ENCODE measurements at places on chromosomes 1 and 21.

DNA sequence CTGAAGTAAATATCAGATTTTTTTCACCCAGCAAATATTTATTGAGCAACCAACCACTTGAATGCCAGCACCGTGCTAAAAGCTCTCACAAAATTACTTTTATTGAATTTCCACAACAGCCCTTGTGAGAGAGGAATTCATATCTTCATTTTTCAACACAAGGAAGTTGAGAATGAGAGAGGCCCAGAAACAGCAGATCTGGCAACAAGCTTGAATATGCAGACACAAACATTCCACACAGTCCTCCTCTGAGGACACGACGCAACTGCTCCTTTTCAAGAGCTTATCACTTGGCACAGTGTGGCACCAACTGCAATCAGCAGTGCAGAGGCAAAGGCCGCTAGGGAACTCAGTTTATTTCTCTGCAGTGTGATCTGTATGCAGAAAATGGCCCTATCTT is 32.2 kb upstream of the IFNAR2 start:
- no peak for DNase-seq

DNA sequence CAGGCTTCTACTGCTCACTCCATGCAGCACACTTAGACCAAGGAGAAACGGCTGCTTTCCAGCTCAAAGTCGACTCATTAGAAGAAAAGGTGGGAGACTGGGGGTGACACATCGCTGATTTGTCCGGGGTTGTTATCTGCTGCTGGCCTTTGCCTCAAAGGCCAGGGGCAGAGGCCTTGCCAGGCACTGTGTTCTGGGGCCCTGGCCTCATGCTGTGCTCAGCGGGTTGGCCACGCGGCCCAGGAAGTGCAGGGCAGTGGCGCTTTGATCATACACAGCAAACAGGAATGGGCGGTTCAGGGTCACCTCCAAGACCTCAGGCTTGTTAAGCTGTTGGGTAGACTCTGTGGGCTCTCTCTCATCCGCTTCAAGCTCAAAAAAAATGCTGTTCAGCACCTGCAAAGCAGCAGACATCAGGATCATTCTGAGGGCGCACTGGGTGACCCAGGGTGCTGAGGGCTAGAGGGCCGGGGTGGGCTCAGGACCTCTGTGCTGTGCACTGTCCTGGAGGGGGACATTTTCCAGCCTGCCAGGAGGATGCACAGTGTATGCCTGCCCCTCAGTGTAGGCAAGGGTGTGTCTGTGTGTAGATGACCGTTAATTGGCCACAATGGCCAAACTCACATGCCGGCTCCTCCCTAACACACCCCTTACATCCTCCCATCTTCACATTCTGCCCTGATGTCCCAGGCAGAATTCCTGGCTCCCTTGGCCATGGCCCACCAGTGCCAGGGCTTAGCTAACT is 10.8 kb downstream of the AGT start:
- DNase-seq, result no peak

DNA sequence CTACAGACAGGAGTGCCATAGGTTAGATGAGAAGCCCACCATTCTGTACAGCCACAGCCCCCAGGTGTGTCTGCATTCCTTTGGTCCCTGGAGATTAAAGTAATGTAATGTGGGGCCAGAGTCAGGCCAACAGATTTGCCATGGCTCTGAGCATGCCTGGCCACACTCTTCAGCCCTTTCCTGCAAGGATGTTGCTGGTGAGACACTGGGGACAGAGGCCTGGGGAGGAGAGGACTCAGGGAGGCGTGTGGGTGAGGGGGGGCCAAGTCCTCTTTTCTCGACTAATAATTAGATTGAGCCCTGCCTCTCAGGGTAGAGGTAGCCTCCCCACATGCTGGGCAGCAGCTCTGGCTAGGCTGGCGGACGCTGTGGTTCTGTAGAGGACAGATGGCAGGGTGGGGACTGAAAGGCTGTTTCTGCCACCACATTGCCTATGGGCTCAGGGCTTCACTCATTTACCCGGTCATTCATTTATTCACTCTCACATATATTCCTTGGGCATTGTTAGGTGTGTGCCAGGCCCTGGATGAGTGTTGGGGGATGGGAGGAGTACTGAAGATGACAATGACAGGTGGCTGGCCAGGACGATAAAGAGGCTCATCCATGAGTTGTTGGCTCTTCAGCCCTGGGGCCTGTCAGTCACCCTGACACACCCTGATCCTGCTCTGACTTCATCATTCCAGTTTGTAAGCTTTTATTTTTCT is 7.1 kb upstream of the PRCC start:
- DNase-seq, result no peak

GRCh38 chr1:239126884-239127283 is 259.5 kb upstream of the CHRM3 start:
- no peak for DNase-seq

GRCh38 chr21:36664662-36664990 is 34.3 kb upstream of the SIM2 start:
- DNase-seq, result no peak

DNA sequence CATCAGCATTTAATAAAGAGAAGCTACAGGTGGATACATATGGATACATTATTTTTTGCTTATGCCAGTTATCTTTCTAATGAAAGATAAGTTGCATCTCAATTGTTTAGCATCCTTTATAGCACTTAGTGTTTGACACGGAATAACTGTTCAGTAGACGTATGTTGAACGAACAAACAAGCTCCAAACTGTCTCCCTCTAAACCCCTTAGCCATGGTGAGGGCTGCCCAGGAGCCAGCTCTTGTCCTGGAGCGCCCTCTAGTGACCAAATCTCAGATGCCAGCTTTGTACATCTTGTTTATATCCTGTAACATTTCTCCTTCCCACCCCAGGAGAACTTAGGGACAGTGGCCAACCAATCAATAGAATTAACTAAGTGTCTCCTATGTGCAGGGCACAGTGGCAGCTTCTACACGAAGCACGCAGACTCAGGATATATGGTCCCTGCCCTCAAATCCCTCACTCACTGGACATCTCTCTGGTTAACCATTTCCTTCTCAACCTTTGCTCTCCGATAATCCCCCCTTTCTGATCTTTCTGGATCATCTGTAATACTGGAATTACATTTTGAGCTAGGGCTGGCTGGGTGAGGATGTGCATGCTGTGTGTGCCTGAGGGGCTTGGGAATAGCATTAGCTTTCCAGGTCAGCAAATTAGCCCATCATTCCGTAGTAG is 22.9 kb downstream of the KCNA10 start:
- DNase-seq, result peak; percentile 67

DNA sequence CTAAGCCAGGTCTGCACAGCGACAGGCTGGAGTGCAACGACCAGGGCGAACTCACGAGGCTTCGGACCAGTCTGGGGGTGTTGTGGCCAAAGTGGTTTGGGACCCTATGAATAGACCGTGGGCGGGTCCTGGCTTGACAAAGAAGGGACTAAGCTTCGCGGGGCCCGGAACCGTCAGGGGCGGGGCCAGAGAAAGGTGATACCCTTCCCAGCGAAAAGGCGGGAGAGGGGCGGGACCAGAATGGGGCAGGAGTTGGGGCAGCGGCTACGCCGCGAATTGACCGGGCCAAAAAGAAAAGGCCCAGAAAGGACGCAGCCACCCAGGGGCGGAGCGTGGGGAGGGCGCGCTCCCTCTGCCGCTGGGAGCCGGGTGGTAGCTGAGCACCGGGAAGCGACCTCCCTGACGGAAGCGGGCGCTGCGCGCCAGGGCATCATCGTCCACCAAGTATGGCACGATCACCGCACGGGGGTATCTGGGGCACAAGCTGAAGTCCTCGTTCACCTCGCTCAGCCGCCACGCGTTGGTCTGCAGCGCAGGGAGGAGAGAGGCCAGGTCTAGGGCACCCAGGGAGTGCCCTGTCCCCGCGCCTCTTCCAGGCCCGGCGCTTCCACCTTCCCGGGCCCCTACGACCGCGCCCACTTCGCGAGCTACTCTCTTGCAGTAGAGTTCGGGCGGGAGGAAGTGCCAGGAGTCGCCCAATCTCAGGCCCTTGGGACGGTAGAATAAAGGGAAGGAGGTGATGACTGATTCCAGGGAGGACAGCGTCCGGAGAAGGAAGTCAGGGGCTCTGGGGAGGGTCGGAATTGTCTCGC is 6.7 kb upstream of the FAM167B start:
- peak; percentile 36 for DNase-seq

GRCh38 chr1:215405211-215405610 is 161.9 kb upstream of the KCTD3 start:
- DNase-seq, result no peak

DNA sequence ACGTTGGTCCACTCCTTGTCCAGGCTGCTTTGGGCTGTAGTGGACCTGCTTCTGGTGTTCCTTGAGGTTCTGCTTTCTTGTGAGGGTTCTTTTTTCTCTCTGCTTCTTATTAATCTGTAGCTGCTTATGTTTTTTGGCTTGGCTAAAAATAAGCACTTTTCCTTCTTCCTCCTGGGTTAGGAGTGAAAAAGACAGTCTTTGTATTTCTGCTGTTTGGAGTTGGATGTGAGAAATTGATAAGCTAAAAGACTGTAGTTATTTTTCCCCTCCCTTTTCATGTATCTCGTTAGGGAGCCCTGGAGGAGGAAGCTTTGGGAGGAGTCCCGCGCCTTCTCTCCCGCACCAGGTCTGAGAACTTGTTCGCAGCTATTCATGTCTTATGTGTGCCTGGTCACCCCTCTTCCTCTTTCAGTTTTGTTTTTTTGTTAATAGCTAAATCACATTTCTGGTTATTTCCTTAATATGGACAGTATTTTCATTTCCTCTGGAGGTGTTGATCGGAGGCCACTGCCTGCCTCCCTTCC is 79.0 kb downstream of the GALNT2 start:
- DNase-seq, result no peak

DNA sequence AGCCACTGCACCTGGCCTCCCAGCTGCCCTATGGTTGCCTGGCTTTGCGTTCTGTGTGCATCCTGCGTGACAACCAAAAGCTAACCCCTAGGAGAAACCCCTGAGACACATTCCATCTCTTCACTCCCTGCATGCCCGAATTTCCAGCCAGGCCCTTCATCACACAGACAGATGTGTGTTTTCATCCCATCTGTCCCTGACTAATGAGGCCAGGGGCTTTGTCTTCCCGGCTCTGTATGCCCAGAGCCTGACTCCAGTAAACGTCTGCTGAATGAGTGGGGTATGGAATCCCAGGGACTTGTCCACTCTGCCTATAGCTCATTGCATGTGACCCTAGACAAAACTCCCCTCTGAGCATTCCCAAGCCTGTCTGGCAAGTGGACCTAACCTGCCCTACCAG is 9.6 kb downstream of the ESPN start:
- DNase-seq, result no peak

- DNase-seq, result no peak
Measured at GRCh38 chr1:36769886-36770830, 264.2 kb downstream of the GRIK3 start.

DNA sequence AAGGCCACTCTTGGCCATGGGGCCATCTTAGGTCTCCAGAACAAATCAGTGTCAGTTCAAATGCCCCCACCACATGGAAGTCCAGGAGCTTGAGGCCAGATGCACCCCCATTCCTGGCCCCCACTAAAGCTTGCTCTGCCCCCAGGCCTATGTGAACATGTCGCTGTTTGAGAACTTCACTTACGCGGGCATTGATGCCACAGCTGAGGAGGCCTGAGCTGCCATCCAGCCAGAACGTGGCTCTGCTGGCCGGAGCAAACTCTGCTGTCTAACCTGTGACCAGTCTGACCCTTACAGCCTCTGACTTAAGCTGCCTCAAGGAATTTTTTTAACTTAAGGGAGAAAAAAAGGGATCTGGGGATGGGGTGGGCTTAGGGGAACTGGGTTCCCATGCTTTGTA is 15.1 kb upstream of the MPL start:
- no peak for DNase-seq

GRCh38 chr1:109492779-109493178 is 1.1 kb upstream of the CYB561D1 start:
- DNase-seq, result no peak

DNA sequence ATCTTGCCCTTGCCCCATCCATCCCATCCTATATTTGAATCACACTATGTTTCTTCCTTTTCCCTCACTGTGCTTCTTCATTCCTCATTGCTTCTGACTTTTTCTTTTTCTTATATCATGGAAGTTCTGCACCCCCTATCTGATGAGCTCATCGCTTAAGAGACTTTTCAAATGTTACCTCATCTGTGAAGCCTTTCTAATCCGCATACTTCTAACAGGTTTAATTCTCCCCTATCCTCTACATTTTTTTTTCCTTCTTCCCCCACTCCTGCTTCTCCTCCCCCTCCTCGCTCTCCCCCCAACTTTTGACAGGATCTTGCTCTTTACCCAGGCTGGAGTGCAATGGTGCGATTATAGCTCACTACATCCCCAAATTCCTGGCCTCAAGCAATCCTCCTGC is 39.5 kb downstream of the OSBPL9 start:
- DNase-seq, result no peak

GRCh38 chr1:38466487-38466886 is 393.1 kb downstream of the RRAGC start:
- DNase-seq, result no peak

- no peak for DNase-seq
Measured at GRCh38 chr21:35853321-35854239, 206.7 kb downstream of the SETD4 start.

DNA sequence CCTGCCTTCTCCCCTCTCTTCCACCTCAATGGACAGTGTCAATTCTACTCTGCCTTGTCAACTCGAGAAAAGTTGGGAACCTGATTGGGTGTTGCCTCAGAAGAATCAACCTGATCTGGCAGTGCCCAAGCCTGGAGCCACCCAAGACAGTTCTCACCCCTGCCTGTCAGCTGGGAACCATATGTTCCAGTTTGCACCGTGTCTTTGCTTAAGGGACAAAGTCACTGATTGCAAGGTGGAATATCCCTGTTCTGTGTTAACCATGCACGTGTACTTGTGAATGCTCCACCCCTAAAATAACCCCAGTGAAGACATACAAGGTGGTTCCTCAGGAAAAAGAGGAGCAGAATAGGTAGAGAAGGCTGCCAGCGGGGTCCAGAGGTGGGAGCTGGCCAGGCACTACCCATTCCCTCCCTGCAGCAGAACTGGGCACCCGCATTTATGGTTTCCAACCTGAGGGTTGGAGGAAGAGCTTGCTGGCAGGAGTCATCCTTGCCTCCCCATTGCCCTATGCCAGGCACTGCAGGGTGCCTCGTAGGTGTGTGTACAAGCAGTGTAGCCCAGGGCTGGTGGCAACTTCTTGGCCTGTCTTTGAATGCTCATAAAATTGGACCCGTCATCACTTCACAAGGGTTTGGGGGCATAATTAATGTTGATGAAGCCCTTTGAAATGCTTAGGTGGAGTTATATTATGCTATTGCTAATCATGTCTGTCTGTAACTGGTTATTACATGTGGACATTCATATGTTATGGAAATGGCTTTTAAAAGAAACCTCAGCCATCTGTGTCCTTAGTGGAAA is 11.3 kb downstream of the NIPAL3 start:
- DNase-seq, result no peak

DNA sequence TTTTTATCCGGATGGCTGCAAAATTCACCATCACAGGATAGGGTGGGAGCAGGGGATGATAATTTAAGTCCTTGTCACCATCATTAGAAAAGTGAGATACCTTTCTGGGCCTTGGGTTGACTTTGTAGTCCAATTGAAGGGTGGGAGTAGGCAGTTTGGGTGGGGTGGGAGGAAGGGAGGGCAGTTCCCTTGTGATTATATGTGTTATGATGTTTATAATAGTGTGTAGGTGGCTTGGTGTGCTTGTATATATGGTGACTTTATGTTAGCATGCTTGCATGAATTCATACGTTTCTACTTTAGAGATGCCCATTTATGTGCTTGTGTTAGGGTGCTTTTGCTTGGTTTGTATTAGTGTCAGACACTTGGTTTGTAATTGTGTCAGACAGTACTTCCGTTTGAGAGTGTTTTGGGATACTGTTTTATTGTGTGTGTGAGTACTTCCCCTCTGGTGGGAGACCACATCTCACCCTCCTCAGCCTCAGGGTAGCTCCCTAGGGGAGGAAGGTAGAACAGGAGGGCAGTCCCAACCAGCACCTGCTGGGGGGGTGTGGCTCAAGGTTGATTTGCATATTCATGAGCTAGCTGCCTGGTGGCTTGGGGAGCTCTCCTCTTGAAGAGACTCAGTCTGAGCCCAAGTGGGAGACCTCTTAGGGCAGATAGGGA is 6.3 kb upstream of the POU3F1 start:
- no peak for DNase-seq

All from stimulated activated CD4-positive, alpha-beta T cell treated with anti-CD3 and anti-CD28 coated beads, Interleukin-1b, Interleukin-23, amount 100 ng/mL, for 24 hours (primary cell).